ENCODE measurements at places on chromosomes 11 and 22.

- DNase-seq, result no peak
These were observed 66.8 kb upstream of the NTM start for GRCh38 chr11:131303611-131304119.

- DNase-seq, result no peak
These were observed at the start of gene OR52J3 for GRCh38 chr11:5046226-5046625. Gene OR52J3 (plus strand): TSS chr11:5046526. CDS start chr11:5046526, 0 bp downstream.

- DNase-seq, result no peak
These were observed 342.1 kb downstream of the CTTN start for GRCh38 chr11:70740488-70740851.

- DNase-seq, result no peak
These were observed 861.2 kb downstream of the OPCML start for GRCh38 chr11:132670921-132671675.

DNA sequence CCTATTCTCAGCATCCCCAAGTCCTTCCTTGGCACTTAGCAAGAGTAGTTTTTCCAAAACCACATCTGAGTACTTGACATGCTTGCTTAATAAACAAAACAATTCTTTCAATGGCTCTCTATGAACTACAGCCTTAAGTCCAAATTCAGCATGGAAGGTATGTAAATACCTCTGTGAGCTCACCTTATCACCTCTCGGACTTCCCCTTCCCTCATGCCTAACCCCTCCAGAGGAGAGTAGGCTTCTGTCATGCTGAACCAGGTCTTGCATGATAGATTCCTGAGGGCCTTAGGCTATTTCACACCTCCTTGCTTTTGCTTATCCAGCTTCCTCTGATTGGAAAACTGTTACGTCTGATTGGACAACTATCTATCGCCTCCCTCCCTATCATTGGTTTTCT, 312.9 kb upstream of the CCDC90B start:
- no peak for DNase-seq

- DNase-seq, result no peak
These were observed 1164.0 kb upstream of the RAG2 start for GRCh38 chr11:37762079-37762478.

DNA sequence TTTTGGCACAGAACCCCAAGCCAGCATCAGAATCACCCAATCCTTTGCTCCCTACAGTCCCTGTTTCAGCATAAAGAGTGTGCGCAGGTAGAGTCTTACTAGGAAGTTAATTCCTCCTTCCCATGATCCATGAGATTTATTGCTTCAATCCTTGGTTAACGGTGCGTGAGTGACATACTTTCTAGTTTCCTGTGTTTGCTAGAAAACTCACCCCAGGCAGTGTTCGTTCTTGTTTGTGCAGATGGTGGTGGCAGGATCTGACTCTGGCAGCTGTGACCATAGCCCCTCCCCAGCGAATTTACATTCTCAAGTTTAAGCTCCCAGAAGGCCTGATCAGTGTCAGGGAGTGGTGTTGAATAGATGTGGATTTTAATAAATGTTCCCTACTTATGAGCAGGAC, 106.7 kb upstream of the CCT8L2 start:
- DNase-seq, result no peak

DNA sequence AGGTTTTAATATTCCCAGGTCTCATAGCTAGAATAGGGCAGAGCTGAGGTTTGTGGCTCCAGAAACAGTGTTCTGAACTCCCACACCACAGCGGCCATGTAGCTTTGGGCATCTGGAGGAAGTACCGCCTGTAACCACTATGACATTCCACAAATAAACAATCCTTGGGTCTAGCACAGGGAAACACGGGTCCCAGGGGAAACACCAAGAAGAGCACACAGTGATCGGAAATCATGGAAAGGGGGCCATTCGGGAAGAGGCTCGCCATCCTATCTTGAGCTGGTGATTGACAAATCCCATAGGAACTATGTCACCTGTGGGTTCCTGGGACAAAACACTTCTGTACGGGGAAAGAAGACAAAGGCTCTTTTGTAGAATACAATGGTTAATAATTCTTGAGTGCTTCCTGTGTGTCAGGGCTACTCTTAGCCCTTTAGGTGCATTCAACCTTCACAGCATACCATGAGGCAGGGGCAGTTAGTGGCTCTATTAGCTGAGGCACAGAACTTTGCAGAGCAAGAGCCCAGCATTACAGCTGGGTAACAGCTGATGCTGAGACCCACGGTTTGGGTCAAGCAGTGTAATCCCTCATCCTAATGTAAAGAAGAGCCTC, 514.2 kb downstream of the NTM start:
- DNase-seq, result no peak

- peak; percentile 17 for DNase-seq
These were observed 14.2 kb upstream of the PIK3C2A start for GRCh38 chr11:17221968-17222367.

DNA sequence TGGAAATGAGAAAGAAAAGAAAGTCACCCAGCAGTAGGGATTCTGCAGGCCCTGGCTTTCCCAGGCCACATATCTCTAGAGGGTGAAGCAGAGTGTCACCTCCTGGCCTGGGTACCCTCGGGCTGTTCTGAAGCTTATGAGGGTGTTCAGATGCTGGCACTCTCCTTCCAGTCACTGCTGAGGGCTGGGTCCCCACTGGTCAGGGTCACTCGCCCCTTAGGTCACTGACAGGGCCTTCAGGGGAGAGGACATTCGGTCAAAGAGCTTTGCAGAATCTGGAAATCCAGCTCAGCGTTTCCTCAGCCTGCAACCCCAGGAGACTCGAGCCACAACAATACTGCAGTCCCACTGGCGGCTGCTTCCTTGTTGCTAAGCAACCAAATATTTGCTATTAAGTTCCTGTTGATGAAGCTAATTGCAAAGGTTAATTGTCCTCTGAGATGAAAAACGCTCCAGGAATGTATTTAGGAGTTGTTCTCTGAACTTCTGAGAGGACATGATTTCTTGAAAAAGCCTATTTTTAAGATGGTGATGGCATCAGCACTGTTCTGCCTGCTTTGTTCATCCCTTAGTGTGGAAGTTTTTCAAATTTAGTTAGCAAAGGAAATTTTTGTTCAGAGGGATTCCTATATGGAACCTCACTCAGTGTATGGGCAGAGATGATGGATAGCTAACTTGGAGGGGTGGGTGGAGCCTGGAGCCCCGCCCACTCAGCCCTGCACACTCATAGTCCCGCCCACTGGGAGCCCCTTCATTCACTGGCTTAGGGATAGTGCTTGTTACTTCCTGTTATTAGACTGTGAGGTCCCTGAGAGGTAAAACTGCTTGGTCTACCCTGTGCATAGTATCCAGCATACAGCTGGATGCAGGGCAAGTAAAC, 109.2 kb downstream of the CSNK2A3 start:
- no peak for DNase-seq

GRCh38 chr22:49300951-49301397, 526.7 kb downstream of the BRD1 start:
- DNase-seq, result no peak

DNA sequence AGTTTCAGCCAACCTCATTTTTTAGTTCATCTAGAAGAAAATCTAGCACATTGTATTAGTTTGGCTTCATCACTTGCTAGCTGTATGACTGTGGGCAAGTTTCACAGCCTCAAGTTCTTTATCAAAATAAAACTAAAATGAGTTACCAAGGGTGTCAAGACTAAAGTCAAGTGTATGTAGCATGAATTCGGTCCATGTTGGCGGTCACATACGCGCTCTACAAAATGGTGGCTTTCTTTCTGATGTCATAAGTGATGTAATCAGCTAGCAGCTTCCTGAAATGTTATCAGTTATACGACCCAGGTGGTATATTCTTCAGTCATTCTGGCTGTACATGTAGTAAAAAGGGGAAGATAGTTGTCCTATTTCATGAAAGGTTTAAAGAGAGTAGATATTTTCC, 50.5 kb downstream of the POLD3 start:
- DNase-seq, result no peak

DNA sequence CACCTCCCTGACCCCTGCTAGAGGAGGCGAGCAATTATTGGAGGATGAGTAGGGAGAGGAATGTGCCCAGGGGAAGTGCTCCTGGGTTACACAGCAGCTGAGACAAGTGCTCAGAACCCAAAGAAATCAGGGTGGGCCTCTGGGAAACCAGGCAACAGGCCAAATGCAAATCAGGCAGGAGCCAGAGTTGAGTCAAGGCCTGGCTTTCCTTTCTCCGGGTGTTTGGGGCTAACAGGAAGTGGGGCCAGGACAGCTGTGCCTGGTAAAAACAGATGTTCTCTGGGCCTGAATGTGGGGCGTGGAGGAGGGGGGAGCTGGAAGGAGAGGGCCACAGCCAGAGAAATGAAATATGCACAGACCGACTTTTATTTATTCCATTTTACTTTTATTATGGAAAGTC, 22.0 kb downstream of the MFNG start:
- DNase-seq, result no peak

DNA sequence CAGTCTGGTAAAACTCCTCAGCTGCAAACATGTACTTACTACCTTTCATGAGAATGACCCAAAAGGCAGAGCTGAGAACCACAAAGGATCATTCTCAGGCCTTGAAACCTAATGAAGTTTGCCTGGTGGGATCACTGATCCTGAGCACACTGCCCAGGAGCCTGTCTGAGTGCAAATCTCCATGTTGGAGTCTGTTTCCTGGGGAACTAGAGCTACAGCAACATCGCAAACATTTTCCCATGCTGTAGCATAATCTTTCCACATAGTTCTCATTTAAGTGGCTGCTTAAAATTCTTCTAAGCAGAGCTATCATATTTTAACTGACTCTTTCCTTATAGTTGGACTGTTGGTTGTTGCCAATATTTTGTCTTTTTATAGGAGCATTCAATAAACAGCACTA, 58.5 kb downstream of the GUCY1A2 start:
- no peak for DNase-seq

- DNase-seq, result no peak
These were observed 11.3 kb downstream of the FJX1 start for GRCh38 chr11:35629511-35629910.

DNA sequence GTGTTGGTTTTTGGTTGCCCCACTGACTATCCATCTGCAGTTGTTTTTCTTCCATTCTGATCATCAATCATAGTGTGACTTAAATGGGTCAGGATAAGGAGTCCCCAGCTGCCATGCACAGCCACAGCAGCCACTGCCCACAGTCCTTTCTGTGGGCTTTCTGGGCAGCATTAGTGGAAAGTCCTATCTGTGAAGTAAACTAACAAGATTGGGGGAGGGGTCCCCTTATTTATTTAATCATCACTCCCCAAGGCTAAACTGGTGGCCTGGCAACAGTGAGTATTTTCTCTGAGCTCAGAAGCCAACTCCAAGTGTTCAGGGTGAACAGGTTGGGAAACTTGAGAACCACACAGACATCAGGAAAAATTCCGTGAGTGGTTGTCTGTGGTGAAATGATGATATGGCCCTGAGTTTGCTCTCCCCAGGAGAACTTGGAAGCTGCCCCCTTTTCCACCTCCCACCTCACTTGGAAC, 145.0 kb downstream of the CCDC34 start:
- peak; percentile 87 for DNase-seq

- DNase-seq, result no peak
These were observed 813.7 kb upstream of the CNTN5 start for GRCh38 chr11:98207086-98207485.

- no peak for DNase-seq
These were observed 41.3 kb upstream of the HMGXB4 start for GRCh38 chr22:35215993-35216392.

GRCh38 chr11:128164080-128164741, 423.1 kb downstream of the ETS1 start:
- no peak for DNase-seq

DNA sequence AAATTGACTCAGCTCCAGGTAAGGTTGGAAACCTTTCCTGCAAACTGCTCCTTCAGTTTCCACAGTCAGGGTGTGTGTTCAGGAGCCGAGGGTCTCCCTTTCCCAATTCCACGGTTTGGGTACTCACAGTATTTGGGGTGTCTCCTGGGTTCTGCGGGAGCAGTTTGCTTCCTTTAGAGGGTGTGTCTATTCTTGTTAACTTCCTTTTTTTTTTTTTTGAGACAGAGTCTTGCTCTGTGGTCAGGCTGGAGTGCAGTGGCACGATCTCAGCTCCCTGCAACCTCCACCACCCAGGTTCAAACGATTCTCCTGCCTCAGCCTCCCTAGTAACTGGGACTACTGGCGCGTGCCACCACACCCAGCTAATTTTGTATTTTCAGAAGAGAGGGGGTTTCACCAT, 251.4 kb downstream of the LUZP2 start:
- no peak for DNase-seq

DNA sequence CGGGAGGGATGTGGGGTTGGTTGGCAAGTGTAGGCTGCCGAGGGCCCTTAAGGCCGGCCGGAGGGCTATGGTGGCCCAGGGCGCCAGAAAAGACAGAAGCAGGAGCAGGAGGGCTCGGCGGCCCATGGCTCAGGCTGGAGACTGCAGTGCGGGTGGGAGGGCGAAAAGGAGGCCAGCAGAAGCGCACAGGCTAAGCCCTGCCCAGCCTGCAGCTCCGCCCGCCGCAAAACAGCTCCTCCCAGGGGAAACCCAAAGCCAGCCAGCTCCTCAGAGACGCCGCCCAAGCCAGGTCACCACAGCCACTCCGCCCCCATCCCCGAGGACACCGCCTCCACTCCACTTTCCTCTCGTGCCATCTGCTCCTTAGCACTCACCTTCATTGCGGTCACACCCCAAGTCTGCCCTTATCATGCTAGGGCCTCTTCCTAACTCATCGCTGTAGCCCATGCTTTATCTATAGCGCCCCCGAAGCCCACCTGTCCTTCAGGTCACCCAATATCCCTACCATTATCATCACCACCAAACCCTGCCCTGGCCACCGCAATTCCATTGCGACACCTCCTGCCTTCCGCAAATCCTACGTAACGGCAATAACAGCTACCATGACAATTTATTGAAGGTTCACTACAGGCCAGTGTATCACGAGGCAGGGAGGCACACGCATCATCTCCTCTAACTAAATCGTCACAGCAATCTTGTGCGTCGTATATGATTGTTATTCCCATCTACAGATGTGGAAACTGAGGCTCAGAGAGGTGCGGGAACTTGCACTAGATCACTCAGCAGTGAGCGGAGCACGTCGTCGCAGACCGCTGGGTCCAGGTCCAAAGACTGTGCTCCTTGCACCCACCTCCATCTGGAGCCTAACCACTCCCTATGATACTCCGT, at the start of gene PRCP:
Gene PRCP (minus strand): TSS at position 154 of the 888 bp plus-strand sequence. CDS start 28 bp downstream, at position 126.
- peak; percentile 57 for DNase-seq

DNA sequence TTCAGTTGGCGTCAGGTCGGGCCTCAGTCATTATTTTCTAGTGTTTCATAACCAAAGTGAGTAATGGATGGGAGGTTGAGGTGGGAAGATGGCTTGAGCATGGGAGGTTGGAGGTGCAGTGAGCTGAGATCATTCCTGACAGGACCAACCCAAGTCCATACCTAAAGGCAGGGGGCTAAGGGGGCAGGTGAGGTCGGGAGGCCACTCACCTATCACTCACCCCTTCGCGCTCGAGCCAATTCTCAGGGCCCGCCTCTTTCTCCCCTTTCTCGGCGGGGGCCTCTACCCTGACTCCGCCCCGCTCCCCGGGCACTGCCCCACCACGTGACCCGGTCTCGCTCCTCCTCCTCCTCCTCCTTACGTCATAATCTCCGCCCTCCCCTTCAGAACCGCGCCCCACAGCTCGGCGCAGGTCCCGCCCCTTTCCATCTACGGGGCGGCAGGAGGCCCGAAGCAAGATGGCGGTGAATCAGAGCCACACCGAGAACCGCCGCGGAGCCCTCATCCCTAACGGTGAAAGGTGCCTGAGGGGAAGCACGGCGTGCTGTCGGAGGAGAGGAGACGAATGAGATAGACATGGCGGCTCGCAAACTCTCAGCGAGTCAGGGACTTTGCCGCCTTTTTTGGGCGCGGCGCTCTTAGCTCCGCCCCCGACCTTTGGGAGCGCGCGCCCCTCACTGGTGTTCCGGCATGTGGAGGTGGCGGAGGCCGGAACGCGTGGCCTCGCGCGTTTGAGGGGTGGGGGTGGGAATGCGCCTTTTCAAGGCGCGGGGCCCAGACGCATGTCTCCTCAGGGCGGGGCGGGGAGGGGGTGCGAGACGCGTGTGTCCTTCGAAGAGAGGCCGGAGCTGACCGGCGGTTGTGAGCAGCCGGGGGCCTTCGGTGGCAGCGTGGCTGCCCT, at the start of gene WBP2NL:
Gene WBP2NL (plus strand): TSS at position 428 of the 901 bp plus-strand sequence. CDS start 31 bp downstream, at position 459.
- DNase-seq, result peak; percentile 5
